ENCODE measurements at places on chromosomes 13 and 19.

- DNase-seq: no peak
Observed at GRCh38 chr19:5588906-5589676, 21.3 kb upstream of the TINCR start.

DNA sequence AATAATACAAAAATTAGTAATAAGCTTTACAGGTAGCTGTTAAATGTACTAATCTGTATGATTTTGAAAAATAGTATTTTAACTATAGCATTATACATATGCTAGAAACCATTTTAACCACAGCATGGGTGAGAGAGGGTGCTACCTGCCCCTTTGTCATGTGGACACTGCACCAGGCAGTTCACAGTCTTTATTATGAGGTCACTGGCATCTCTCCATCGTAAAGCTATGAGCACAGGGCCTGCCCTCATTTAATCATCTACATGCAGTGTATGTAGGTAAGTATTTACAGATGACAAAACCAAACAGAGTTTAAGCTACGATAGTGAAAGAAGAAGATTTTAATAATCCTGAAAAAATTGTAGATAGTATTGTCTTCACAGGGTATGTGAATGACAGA is 21.7 kb downstream of the EDNRB start:
- no peak for DNase-seq

DNA sequence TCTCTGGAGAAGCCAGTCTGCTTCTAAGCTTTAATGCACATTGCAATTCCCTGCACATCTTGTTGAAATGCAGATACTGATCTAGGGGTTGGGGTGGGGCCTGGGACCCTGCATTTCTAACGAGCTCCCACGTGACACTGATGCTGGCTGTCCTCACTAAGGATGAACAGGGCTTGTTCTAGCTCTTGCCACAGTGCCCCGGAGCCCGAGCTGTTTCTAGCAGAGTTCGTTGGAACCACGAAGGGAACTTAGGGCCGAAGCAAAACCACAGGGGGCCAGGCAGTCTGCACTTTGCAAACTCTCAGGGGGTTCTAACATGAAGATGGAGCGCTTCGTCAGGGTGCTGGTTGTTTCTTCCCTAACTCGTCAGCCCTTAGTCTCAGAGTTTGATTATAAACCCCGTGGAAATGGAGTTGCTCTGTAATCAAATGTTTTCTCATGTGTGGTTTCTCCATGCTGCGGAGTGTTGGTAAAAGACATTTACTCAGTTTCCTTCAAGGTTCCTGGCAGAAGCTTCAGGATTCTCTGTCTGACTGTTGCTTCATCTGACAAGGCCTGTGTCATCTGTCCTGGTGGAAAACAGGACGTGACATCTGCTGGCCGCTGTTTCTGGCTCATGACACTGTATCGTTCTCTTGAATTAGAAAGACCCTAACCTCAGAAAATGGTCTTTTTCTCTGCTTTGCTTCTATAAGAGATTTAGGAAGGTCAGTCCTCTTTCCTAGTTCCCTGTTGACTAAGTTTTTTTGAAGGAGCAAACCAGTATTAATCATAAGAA is 221.5 kb downstream of the TEX29 start:
- no peak for DNase-seq

DNA sequence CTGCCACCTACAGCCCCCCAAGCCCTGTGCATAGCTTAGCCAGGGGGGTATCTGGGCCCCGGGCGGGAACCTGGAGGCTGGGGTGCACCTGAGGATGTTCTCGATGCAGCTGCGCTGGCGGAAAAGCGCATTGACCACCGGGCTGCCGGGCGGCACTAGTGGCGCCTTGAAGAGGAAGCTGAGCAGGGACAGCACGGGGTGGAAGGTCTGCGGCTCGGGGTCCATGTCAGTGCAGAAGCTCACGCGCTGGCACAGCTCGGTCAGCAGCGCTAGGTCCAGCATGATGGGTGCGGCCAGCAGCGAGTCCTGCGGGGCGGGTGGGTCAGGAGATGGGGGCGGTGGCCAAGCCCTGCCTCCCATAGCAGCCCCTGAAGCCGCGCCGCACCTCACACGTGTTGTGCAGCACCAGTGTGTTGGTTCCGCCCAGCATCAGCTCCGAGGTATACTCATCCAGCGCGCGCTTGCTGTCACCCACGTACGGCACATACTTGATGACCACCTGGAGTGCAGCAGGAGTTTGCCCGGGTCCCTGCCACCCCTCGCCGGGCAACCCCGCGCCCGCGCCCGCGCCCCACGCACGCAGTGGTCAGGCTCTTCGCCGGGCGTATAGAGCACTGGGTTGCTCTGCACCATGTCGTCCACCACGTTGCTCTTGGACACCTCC is 2.6 kb downstream of the ISYNA1 start:
- no peak for DNase-seq

DNA sequence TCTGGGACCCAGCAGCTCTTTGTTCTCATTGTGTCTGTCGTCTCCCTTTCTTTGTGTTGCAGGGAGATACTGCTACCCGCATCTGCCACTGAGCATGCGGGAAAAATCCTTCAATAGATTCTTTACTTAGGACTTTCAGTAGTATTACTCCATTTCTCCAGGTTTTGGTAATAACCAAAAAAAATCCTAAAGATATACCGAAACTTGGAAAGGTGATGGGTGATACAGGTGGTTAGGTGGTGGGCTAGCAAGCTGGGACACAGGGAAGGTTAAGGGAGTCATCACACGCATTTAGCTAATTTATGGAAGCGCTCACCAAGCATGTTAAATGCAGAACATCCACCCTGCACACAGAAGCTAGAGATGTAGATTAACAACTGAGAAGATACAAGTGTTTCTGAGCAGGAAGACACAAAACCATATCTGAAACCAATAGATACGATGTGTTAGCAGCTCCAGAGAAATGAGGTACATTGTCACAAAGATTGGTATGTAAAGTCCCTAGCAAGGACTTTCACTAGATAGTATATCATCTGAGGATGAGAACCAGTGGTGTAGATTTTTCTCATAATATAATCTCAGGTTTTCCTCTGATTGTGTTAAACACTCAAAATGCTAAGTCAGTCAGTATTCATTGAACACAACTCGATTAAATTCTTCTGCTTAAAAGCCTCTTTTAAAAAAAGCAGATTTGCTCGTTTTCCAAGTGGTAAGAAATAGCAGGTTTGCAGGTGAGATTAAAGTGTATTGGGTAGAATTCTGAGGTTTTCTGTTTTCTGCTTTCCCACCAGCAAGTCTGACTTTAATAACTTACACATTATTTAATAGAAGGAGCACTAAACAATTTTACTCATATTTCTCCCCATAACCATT is 1.2 kb upstream of the SLAIN1 start:
- peak; percentile 21 for DNase-seq

- DNase-seq: no peak
Observed at GRCh38 chr19:29841559-29842367, 30.0 kb downstream of the CCNE1 start.

DNA sequence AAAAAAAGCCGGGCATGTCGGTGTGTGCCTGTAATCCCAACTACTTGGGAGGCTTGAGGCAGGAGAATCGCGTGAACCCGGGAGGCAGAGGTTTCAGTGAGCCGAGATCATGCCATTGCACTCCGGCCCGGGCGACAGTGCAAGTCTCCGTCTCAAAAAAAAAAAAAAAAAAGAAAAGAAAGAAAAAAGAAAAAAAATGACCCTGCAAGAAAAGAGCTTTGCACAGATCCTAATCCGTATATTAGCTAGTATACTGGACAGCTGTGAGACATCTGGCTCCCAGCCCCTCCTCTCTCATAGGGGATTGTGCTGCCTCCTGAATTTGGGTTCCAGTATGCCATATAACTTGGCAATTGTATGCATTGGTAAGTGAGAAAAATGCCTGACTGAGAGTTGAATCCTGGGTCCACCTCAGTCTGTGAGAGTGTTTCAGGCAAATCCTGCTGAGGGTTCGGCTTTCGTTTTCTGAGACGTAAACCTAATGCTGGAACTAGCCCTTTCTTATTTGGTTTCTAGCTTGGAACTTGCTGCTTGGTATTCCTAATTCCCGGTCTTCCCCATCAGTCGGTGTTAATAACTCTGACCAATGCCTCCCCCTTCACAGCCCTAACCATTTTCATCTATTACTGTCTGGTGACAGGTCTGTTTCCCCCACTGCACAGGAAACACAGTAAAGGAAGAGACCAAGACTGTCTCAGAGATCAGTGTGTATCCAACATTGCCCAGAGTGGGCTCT is 1.3 kb upstream of the AKT2 start:
- DNase-seq: no peak

DNA sequence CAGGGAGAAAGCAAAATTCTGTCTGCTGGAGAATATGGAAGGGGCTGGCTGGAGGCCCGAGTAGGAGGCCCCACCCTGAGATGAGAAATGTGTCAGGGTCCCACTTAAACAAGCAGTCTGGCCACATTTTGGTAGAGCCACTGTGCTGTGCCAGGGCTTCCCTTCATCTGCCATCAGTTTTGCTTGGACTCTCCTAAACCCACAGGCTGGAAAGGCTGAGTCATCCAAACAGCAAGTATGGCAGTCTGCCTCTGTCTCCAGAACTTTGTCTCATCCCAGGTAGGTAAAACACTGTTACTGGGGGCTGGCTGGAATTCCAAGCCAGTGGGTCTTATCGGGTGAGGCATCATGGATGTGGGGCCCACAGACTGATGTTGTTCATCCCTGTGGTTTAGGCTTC is 1390.6 kb downstream of the UQCRFS1 start:
- DNase-seq: no peak

DNA sequence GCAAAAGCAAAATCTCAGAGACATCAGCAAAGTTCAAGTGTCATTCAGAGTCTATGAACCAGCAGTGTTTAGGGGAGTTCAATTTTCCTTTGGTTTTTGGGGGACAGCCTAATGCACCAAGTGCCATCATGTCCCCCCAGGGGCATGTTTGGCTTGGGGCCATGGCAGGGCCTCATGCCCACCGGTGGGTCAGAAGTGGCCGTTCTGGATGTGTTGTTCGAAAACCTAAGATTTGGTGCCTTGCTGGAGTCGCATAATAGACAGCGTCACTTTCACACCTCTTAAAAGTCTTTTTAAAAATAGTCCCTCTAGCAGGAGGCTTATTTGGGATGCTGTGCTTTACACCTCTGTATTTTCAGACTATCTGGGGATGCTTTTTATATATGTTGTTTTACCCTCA is 250.1 kb downstream of the ZNF536 start:
- DNase-seq: no peak

DNA sequence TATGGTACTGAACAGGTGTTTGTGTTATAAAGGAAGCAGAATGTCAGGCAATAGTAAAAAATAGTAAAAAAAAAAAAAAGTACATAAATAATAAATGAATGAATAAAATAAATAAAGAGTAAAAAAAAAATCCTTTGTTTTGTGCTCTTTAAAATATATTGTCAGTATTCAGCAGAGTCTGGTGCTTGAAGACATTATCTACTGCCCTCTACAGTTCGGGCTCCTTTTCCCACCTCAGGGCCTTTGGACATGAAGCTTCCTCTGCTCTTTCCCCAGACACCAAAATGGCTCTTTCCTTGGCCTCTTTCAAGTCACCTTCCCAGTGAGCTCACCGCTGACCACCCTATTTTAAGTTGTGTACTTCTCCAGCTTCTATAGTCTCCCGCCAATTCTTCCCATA is 137.5 kb downstream of the TNFRSF19 start:
- DNase-seq: no peak

DNA sequence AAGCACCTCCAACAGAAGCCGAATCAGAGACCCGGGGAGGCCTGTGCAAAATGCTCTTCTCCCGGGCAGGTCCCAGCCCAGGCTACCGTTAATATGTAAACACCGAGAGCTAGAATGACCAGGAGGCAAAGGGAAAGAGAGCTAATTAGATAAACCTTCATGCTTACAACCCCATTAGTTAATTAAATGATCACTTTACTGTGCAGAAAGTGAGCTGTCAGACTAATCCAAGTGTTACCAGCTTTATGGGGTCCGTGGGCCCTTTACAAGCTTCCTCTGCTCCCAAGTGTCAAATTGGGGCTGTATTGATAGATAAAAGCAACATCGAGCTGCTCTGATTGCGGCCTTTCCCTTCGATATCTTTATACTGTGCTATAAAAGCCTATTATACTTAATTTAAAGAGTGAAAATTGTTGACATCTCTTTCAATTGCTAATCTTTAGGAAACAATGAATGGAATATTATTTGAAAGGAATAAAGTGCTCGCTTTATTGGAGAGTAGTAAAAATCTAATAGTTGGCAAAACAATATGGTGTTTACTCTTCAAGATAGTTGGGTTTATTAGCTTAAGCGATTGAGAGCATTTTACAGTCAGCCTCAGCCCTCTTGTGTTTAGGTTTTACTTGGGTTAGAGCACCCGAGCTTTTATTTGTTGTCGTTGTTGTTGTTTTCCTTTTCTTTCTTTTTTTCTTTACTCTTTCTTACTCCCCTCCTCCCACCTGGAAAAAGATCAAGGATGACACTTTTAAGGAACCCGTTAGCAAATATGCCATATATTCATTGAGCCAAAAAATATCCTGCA is 189.3 kb upstream of the GPR12 start:
- no peak for DNase-seq

GRCh38 chr19:39542206-39542605 is 2.2 kb upstream of the EID2 start:
- no peak for DNase-seq
